ENCODE measurements at places on chromosomes 5 and 9. TPM values are rescaled to one million over a fixed set of nuclear protein-coding genes. Genes with fewer than 3 reads are reported as not detected.
A peak's percentile ranks its signal among the peaks of the same experiment; 100 is the strongest.

GRCh38 chr5:167576897-167577296 lies 714.5 kb upstream of the WWC1 start:
- DNase-seq: no peak

GRCh38 chr5:173997331-173997730 lies 8.4 kb downstream of the C5orf47 start:
- no peak for DNase-seq

DNA sequence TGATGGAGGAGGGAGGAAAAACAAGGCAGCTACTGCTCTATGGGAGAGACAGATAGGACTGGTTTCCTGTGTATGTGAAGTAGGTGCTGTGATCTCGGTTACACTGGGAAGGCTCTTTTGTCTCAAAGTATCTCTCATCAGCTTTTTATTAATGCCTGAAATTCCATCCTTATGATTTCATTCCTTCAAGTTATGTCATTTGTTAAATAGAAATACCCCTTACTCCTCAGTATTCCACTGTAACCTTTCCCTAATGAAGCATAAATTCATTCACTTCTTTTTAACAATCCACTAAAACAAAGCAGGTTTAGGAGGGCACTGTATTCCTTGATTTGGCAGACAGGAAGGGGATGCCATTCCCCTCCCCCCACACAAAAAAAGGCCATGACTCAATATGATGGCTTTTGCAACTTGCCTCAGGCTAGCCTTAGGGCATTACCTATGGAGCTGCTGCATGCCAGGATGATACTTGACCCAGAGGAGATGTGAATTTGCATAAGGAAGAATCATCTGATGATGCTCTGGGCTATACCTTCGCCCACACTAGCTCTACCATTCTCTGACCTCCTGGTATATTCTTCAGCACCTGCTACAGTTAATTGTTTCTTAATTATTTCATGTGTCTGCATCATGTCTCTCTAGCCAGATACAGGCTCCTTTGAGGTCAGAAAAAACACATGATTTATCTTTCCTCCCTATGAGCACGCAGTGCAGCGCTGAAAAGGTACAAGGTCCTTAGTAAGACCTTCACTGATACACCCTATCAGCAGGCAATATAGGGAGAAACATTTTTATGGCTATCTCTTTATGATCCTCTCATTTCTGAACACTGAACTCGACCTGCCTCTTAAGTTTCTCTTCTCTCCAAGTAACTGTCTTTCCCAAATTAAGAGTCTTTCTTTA lies 26.3 kb downstream of the NR3C1 start:
- DNase-seq: no peak

DNA sequence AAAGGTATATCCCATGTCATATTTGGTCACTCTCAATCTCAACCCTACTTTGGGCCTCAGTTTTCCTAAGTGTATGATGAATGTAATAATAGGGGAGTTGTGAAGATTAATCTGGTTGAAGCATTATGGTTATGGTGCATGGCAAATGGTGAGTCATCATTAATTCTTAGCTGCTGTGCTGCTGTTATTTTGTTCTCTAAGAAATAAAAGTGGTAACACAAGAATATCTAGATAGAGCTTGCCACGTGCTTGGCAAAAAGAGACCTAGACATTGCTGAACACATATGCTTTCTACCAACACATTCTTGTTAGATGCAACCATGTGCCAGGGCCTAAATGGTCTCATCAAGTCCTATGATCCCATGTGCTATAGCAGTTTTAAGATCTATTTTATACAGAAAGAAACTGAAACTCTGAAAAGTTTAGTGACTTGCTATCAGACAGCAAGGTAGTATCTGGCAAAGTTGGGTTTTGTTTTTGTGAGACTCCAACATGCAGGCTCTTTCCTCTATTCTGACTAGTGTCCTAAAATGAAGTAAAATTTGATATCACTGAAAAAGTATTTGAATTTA lies 699.9 kb upstream of the MEF2C start:
- no peak for DNase-seq

DNA sequence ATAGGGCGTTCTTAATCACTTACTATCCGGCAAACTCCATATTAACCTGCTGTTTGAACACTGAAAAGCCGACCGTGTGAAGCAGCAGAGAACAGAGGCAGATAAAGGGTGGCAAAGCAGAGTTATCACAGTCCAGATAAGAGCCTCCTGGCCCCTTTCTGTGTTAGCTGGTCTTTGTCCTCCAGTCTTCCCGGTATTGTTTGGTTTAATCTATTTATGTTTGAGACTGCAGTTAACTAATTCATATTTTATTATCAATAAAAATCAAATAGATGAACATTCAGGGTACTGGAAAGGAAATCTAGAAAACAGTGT lies 6.0 kb upstream of the HTR4 start:
- no peak for DNase-seq

- DNase-seq: no peak
These were observed 7.8 kb upstream of the DTWD2 start for GRCh38 chr5:118996098-118996497.

- no peak for DNase-seq
These were observed 73.9 kb downstream of the FOXD1 start for GRCh38 chr5:73374520-73375190.

GRCh38 chr5:165333623-165334022 lies 1828.2 kb downstream of the MAT2B start:
- no peak for DNase-seq

- DNase-seq: no peak
These were observed 15.5 kb downstream of the SLC44A1 start for GRCh38 chr9:105259731-105260612.

PSMD5 gene
- 39.0 TPM for total RNA-seq

DNA sequence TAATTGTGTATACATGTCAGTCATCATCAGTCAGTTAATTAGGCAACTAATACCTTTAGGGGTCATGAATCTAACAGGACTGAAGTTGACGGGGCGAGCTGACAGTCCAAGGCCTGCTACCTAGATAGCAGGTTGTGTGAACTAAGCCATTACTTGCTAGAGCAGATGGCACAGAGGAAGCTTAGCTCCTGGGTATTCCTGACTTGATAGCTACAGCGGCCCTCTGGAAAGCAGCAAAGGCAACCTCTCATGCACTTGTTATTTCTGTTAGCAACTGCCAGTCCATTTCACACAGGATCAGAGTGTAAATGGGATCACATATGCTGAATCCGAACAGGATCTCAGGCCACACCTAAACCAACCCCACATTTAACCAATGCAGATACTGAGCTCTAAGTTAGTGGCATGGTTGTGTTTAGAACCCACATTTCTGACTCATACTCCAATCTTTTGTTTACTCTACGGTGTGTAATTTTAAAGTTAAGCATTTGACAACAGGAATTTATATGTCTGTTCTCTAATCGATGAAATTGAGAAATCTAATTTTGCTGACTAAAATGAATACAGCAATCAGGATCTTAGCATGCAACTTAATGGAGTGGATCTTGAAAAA lies 521.3 kb upstream of the ZNF608 start:
- no peak for DNase-seq

- DNase-seq: no peak
These were observed 393.3 kb downstream of the KIF4B start for GRCh38 chr5:155406815-155407214.

RNF224 gene
- total RNA-seq: not detected

GRCh38 chr5:126143622-126144021 lies 279.6 kb upstream of the GRAMD2B start:
- no peak for DNase-seq

FRMD3 gene
- total RNA-seq: 38.1 TPM

- no peak for DNase-seq
These were observed 25.0 kb downstream of the CCDC69 start for GRCh38 chr5:151198861-151199260.

DNA sequence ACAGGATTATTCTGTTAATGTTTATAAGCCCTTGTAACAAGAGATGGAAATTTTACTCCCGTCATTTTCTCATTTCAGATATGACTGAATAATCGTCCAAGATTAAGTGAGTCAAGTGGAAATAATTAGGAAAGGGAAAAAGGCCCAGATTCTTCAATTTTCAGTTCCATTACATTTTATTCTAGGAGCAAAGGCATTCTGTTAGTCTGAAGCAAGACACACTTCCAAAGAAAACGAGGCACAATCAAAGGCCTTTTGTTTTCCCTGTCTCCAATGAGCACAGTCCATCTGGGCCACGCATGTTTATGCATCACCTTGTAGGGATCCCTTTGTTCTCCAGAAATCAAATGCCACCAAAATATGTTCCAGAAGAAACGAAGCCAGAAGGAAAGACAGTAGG lies 382.9 kb upstream of the RFX3 start:
- DNase-seq: no peak

- no peak for DNase-seq
These were observed 383.7 kb downstream of the DMAC1 start for GRCh38 chr9:7415836-7416235.

DNA sequence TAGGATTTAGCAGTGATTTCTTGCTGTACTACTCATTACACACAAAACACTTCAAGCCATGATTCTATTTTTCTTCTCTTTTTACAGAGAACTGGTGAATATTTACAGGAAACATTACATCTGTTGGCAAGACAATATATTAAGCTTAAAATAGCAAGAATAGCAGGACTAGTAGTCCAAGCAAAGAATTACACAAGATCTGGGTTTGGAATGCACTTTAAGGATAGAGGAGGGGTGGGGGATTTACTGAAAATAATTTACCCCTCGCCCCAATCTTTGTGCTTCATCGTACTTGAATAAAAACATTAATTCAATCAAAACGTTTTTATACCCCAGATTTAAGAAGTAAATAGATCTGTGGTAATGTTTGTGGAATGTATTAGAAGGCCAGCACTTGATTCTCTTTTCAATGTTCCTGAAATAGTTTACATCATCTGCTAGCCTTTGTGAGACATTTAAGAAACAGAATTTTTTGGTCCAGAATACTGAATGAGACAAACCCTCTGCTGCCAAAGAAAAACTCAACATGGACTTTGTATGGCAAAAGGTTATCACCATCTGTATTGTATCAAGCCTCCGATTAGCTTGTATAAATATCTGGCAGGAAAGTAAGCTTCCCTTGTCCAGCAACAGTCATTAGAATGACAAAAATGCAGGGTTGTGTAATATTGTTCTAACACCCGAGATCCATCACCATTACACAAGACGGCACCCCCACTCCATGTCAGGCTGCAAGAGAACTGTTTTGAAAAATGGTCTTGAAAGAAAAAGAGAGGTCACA lies 23.8 kb downstream of the SVEP1 start:
- DNase-seq: peak; percentile 62

DNA sequence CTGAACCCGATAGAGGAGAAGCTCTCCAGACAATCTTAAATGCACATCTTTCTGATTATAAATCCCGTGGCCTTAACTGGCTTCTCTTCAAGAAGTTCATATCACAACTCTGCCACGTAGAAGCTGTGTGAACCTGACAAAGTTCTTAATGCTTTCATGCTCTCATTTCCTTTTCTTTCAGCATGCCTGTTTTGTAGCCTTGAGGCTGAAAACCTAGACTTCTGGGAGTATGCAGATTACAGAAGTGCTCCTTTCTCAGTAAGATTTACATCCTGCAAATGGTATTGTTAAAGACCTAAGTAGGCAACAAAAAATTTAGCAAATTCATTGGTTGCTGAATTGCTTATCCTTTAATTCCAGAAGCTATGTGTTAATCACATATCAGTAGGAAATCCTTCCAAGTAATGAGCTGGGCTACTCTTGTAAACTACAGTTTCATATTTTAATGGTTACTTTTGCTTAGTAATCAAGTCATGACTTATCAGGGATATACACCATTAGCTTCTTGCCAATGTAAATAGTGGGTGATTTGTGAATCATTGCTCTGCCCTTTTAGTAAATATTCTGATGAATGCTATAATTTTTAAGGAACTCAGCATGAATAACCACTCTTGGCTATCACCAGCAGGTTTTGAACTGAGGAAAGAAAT lies 334.7 kb downstream of the FBXL7 start:
- no peak for DNase-seq

DNA sequence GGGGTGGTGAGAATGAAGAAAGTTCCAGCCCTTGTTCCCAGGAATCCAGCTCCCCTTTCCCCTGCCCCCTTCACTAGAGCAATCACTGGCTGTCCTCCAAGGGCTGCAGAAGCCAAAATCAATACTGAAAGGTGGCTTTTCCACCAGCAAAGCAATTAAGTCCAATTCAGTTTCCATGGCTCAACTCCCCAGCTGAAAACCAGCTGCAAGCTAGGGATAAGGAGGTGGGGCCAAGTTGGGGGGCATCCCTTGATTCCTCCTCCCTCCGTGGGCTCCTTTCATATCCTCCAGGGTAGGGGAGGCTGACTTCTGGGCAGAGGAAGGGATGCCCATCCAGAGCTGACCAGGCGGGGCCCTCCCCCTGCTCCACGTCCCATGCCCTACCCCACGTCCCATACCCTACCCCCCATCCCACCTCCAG lies 22.7 kb downstream of the CAMK2A start:
- DNase-seq: no peak

QRFP gene
- not detected for total RNA-seq

TTC23L gene
- total RNA-seq: 5.9 TPM

GRCh38 chr5:63495225-63495624 lies 467.0 kb downstream of the HTR1A start:
- no peak for DNase-seq

GRCh38 chr5:87188391-87188790 lies 79.3 kb upstream of the RASA1 start:
- DNase-seq: no peak

LCN1 gene
- not detected for total RNA-seq

GRCh38 chr5:142017832-142018427 lies 5.1 kb upstream of the GNPDA1 start:
- DNase-seq: no peak

- DNase-seq: no peak
These were observed 82.0 kb upstream of the PCAT7 start for GRCh38 chr9:94472806-94473360.

DNA sequence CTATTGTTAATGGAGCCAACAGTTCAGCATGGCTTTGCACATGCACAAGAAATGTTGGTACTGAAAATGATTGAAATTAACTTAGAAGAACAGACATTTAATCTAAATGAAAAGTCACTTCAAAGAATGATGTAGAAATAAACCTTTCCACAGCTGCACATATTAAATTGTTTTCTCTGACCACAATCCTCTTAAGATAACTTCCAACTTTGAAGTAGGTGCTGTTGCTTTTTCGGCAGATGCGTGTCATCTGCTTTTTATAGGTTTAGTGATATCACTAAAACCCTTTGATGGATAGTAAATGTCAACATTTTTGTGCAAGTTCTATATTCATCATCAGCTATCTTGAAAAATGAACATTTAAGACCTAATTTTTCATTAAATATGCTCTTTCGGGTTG lies 25.3 kb upstream of the SLC1A3 start:
- no peak for DNase-seq
